ENCODE measurements at places on chromosomes 2 and 18.

DNA sequence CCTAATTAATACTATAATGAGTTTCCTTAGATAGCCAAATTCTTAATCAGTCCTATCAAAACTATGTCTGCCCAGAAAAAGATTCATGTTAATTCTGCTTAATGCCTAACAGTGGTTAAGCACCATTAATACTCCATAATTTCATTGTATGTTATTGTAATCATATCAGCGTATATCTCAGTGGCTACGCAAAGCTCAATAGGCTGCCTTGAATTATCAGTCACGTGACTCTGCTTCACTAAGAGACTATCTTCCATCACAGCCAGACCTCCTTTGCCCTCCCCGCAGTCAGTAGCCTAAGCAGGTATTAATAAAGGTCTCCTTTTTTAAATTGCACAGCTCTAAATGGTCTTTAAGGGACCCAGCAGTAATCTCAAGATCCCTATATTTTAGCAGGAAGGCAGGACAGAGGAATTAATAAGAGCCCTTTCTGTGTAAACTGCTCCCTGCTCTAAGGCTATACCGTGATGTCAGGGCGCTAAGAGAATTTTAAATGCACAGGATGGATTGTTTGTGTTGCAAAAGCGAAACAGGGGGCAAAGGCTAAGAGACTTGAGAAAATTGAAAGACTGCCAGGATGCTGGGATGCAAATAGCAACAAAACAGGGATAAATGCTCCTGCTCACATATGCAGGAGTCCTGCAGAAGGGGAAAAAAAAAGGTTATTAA is 215.6 kb upstream of the POU3F3 start:
- DNase-seq: no peak

- DNase-seq: no peak
Measured at GRCh38 chr2:138504546-138505235, 3.1 kb downstream of the SPOPL start.

GRCh38 chr18:24000613-24001490 is 13.7 kb upstream of the TTC39C start:
- no peak for DNase-seq

DNA sequence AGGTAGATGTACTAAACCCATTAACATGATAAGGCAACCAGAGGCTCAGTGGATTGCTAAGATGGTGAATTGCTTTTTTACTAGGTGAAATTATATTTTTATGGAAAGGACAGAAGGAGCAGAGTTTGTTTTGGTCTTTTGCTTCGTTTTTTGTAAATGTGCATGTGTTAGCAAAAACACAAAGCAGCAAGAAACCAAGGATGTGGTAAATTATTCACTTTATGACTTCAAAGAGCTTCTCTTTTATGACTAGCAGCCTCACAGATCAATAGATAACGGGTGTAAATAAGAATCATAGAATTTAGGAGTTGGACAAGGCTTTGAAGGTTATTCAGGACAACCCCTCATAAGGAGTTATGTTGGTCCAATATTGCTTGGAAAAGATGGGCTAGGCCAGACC is 615.0 kb downstream of the DPP10 start:
- no peak for DNase-seq

GRCh38 chr2:51291762-51292551 is 260.0 kb upstream of the NRXN1 start:
- DNase-seq: no peak

DNA sequence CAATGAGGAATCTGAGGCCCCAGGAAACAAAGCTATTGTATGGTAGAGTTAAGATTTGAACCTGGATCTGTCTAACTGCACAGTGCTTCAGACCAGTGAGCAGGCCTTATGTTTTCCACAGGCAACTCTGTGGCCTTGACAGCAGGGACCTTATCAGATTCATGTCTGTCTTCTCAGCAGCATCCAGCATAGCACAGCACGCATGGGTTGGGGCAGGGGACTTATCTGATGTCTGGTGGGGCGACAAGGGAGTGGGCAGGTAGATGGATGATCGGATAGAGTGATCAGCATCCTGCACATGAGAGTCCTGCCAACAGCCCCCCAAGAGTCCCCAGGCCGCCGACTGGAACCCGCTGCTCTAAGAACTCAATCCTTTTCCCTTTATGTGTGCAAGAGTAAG is 28.7 kb upstream of the KCNF1 start:
- DNase-seq: no peak

DNA sequence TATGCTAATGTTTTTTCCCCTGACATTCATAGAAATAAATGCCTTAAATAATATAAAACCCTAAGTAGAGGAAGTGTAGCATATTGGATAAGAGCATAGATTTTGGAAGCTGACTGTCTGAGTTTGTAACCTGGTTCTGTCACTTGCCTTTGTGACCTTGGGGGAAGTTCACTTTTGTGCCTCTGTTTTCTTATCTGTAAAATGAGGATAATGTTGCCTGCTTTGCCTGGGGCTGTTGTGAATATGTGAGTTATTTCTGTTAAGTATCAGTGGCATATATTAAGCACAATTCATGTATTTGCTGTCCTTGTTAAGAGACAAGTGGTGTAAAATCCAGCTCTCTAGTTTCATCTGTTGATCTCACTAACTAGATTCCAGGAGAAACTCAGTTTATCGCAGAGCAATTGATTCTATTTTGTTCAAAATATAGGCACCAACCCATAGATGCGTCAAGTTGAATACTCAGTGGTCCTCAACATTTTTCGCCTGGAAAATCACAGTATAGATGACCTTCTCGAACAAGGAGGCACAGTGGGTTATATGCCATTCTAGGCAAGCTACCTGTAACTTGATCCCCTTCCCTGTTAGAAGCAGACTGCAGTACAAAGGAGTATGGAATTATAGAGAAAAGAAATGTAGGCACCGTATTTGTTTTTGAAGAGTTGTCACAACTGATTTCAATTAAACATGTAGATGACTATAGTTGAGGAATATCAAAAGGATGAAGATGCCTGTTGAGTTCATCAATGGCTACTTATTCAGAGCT is 67.0 kb downstream of the SOCS6 start:
- no peak for DNase-seq

DNA sequence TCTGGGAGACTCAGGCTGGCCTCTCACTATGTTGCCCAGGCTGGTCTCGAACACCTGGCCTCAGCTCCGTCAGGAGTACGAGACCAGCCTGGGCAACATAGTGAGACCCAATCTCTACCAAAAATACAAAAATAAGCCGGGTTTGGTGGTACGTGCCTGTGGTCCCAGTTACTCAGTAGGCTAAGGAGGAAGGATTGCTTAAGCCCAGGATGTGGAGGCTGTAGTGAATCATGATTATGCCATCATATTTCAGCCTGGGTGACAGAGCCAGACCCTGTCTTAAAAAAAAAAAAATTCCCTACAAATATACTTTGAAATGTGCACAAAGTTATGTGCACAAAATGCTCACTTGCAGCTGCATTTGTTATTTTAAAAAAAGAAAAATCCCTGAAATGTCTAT is 26.3 kb upstream of the AGAP1 start:
- DNase-seq: peak; percentile 28

- DNase-seq: no peak
Measured at GRCh38 chr2:157486596-157487270, 42.8 kb upstream of the CYTIP start.

- DNase-seq: no peak
Measured at GRCh38 chr18:10877987-10878386, 271.4 kb downstream of the PIEZO2 start.

GRCh38 chr2:229879191-229879950 is 42.4 kb downstream of the TRIP12 start:
- no peak for DNase-seq

- DNase-seq: no peak
Measured at GRCh38 chr2:83899271-83899670, 559.8 kb downstream of the SUCLG1 start.

GRCh38 chr18:27695052-27695451 is 481.9 kb downstream of the CDH2 start:
- no peak for DNase-seq

- DNase-seq: no peak
Measured at GRCh38 chr2:229380101-229380625, 109.1 kb upstream of the PID1 start.

DNA sequence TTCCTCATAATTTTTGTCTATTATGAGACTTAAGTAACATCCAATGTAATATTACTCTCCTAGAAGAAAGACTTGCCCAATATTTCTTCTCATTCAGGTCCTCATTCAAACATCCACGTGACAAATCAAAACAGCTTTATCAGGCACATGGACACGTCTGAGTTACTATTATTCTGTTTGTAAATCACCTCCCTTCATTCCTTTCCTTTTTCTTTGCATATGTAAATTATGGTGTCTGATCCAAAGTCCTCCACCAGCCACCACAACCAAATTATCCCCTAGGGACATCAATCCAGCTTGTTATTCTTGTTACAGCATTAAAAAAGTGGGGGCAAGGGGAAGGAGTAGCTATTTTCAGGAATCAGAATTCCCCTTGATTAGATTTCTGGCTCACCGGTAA is 7.1 kb downstream of the TMEM163 start:
- no peak for DNase-seq

GRCh38 chr2:237529452-237530402 is 36.6 kb upstream of the PRLH start:
- no peak for DNase-seq

GRCh38 chr18:40088130-40088529 is 1866.9 kb upstream of the PIK3C3 start:
- no peak for DNase-seq

DNA sequence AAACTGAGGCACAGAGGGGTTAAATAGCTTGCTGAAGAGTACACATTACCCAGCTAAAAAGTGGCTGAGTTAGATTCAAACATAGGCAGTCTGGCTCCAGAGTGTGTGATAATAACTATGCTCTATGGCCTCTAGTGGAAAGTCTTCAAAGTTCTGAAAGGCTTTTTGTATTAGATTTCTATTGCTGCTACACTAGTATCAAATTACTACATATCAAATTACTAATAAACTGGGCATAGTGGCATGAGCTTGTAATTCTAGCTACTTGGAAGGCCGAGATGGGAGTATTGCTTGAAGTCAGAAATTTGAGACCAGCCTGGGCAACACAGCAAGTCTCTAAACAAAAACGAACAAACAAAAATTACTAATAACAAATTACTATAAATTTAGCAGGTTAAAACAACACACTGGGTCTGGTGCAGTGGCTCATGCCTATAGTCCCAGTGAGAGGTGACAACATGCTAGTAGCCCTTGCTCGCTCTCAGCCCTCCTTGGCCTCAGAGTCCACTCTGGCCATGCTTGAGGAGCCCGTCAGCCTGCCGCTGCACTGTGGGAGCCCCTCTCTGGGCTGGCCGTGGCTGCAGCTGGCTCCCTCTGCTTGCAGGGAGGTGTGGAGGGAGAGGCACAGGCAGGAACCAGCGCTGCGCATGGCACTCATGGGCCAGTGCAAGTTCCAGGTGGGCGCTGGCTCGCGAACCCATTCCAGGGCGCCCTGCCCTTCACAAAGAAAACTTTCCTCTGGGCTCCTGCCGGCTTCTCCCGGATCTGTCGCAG is 38.2 kb upstream of the TWSG1 start:
- DNase-seq: peak; percentile 16

DNA sequence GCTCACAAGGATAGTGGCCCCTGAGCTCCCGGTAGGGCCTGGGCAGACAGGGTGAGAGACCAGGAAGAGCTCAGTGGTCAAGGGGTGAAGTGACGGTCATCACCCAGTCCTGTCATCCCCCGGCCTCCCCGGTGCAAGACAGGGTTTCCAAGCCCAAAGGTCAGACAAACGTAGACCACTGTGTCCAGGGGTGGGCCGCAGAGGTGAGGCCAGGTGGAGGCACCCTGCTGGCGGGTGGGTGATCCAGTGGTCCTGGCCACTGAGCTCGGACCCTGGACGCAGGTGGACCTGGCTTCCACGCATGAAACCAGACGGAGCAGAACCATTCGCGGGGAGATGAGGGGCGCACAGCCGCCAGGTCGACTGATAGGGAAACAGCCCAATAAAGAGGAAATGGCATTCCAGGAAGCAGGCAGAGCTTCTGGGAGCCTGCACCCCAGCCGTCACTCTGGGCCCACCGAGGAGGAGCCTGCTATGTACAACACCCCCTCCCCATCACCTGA is 14.4 kb upstream of the SNED1 start:
- no peak for DNase-seq

DNA sequence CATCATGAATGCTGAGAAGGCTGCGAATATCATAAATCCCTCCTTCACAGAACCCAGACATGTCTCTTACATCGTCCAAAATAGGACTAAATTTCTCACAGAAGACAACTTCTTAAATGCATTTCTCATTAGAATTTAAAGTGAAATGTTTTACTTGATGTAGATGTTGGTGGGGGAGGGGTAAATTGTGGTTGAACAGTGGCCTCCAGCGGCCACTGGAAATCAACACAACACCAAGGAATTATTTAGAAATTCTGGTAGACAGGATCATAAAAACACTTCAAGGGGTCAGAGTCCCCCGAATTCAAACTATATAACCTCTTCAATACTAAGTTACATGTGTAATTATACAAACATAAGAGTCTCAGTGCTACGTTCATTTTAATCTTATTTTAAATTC is 135.9 kb downstream of the ABCA12 start:
- DNase-seq: peak; percentile 7

- no peak for DNase-seq
Measured at GRCh38 chr18:59822612-59823550, 76.9 kb upstream of the PMAIP1 start.

DNA sequence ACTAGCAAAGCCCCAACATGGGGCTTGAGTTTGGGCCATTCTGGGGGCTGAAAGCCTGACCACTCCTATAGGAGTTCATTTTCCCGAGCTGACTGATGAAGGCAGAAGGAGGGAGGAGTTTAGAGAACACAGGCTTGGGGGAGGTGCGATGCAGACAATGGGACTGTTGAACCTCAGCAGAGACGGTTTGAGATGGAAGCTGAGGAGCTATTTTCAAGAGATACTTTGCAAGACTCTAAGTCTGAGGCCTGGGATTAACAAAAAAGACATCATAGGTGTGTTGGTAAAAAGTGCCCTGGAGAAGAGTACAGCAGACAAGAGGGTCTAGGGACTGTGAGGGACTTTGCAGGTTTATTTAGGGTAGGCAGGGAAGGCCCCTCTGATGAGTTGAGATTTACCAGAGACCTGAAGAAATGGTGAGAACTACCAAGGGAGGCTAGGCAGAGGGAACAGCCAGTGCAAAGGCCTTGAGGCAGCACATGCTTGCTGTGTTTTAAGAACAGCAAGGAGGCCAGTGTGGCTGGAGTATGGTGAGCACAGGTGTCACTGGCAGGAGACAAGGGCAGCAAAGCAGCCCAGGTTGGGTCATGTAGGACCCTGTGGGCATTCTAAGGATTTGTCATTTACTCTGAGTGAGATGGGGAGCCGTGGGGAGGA is 31.6 kb downstream of the PCBP1 start:
- DNase-seq: no peak

- DNase-seq: no peak
Measured at GRCh38 chr18:80041424-80041823, 7.2 kb downstream of the RBFA start.

DNA sequence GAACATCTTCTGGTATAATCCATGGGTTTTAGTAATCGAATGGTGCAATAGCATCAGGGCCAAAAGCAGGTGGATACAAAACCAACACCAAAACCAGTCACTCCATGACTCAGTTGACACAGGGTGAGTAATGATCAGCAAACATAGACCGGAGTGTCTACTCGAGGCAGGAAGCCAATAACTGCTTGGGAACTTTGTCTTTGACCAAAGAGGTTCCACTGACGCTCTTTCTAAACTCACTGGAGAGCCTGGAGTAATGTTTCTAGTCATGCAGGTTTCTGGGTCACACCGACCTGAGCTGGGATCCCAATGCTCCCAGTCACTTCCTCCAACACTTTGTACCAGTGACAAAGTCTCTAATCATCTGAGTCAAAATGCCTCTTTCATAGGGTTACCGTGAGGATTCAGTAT is 30.9 kb downstream of the MREG start:
- peak; percentile 17 for DNase-seq

- DNase-seq: no peak
Measured at GRCh38 chr2:113160962-113161361, 12.8 kb upstream of the PSD4 start.
